ENCODE measurements at places on chromosomes 7 and 10.

GRCh38 chr10:35911233-35911632 lies 269.1 kb upstream of the FZD8 start:
- no peak for DNase-seq

GRCh38 chr10:69285699-69286098 lies 7.4 kb downstream of the HK1 start:
- DNase-seq, result no peak

DNA sequence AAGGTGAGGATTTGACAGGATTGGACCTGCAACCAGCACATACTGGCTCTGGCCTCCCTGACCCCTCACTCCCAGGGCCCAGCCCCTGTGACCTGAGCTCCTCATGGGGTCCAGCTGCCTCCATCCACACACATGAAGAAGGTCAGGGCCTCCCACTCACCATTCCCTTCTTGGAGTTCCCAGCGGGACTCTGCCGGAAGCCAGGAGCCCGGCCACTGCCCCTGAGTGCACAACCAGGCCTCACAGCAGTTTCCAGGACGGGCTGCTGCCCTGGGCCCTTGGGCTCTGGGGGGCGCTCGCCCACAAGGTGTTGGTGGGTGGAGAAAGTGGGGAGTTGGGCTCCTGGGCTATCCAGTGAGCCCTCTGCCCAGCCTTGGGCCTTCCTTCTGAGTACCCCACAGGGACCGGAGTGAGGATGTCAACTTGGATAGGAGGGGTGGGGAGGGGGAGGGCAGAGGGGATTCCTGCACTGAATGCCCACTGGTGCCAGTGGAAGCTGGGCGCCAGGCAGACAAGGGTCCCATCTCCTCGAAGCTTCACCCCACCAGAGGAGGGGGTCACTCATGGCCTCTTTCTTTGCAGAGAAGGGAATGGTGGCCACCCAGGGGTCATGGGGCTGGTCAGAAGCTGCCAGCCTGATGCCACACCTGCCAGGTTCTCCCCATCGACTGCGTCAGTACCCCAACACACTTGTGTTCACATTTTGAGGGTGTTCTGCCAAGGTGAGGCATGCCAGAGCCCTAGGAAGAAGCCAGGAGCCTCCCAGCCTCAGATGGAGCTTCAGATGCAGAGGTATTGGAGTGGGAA lies 115.3 kb downstream of the PTPN20 start:
- DNase-seq, result peak; percentile 2

- DNase-seq, result no peak
Measured at GRCh38 chr7:862157-862556, 14.2 kb upstream of the GET4 start.

All from lung (tissue), 17 donors.